ENCODE measurements at places on chromosomes 7 and 10.

- DNase-seq: no peak
Observed at GRCh38 chr10:3908183-3908582, 123.2 kb upstream of the KLF6 start.

GRCh38 chr10:77011874-77012811, 625.5 kb downstream of the KCNMA1 start:
- DNase-seq: no peak

GRCh38 chr7:129108581-129108980, 35.9 kb upstream of the TSPAN33 start:
- DNase-seq: no peak

GRCh38 chr7:37093257-37093656, 355.4 kb downstream of the ELMO1 start:
- DNase-seq: no peak

- no peak for DNase-seq
Observed at GRCh38 chr7:71925663-71926062, 486.5 kb downstream of the CALN1 start.

DNA sequence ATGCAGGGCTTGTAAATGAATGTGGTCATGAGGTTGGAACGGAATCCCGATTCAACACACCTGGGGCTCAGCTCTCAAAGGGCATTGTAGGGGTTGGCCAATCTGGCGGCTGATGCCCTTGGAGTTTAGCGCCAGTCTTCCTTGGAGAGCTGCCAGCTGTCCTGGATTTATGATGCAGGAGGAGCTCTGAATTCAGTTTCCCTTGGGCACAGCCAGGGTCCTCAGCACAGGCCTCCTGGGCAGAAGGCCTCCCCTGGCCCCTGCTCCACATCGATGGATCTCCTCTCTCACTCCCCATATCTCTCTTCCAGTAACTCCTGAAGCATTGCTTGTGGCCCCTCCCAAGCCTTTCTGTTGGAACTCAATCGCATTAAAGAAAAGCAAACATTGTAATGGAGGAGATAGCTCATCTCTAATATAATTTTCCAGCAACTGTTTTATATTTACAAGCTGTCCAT, 985 bp upstream of the CYTH3 start:
- DNase-seq: no peak

DNA sequence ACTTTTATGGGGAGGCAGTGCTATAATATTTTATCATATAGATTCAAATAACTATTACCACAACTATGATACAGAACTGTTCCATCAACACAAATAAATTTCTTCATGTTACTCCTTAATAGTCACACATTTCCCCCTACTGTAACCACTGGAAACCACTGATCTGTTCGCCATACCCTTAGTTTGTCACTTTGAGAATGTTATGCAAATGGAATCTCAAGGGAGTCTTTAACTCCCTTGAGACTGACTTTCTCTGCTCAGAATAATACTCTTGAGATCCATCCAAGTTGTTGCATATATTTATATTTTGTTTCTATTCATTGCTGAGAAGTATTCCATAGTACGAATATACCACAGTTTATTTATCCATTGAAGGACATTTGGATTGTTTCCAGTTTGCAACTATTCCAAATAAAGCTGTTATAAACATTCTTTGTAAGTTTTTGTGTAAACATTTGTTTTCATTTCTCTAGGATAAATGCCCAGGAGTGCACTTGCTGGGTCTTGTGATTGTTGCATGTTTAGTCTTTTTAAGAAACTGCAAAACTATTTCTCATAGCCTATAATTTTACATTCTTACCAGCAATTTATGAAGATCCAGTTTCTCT, 19.7 kb upstream of the PON2 start:
- no peak for DNase-seq

DNA sequence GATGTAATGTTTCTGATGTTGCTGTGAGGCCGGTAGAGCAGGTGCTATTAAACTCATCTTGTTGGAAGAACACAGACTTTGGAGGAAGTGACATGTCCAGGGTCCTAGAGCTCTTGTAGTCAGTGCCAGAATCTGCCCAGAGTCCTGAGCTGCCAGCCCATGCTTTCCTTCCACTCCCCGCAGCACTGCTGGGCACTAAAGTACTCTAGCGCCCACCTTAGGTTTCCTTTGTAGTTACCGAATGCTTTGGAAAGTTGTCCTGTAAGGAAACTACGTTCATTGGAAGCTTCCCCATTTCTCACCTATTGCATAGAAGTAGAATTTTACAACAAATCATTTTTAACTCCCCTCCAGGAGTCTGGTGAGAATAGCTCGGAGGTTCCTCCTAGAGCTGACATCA, 11.0 kb downstream of the ZNF862 start:
- DNase-seq: no peak

- no peak for DNase-seq
Observed at GRCh38 chr10:96325719-96326373, 21.6 kb downstream of the DNTT start.

DNA sequence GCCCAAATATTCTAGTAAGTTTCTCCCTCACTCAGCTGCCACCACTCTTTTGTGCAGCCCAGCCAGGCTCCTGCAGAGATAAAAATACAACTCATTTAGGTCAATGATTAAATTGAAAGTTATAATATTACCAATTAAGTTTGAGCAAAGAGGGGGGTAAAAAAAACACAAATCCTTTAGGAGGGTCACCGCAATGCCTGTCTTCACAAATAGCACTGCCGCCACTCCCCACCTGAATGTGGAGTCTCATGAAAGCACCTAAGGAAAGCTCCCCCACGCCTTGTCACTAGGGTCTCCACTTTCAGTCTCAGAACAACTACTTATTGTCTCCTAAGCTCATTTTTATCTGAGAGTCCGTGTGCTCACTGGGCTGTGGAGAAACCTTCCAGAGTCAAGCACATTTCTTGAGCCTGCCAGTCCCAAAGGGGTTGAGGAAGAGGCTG, 148.7 kb downstream of the FGFR2 start:
- DNase-seq: no peak

GRCh38 chr7:95693551-95694333, 78.6 kb upstream of the DYNC1I1 start:
- DNase-seq: no peak

GRCh38 chr10:132689721-132690360, 96.1 kb downstream of the NKX6-2 start:
- DNase-seq: no peak

DNA sequence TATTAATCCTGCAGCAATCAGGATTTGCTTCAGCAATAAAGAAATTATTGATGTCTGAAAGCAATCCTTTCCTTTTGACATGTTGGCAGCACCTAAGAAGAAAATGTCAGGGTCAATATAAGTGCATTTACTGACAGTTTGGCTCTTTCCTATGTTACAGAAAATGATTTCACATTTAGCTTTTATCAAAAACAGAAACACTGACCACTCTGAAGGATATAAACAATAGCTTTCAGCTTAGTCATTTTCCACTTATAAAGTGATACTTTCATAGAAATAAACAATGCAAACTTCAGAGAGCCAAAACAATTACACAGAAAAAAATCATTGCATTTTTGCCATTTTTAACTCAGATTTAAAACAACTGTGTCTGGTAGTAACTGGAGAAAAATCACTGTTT, 325.6 kb upstream of the KAT6B start:
- DNase-seq: no peak

DNA sequence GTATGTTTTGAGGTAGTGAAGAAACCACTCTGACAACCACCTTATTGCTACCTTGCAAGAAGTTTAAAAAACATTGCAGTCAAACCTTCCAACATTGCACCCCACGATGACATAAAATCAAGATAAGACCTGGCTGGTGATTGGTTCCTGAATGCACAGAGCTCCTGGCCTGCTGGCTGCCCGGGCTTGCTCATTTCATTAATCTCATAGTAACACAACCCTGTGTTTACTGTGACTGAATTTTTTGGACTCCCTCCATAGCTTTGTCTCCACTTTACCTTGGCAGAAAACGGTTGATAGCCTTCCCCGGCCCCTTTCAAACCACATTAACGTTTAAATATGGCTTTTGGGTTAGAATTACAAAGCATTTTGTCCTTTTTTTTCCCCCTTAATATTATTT, 27.5 kb downstream of the VWA2 start:
- no peak for DNase-seq

GRCh38 chr7:34160261-34160752, 255.0 kb downstream of the BMPER start:
- no peak for DNase-seq

DNA sequence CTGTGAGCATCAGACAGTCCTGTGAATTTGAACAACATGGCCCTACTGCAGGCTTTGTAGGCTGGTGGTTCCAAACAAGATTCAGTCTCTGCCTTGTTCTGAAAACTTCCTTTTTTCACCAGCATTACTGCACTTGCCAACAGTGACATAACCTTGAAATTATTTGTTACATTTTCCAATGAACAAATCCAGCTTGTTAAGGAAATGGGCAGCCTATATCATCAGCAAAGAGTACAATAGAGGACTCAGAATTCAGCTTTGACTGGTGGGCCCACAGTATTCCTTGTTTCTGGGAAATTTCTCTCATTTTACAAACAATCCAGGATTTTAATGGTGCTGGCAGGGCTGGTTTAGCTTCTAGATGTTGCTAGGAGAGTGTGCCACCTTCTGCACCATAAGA, 703.7 kb upstream of the FZD8 start:
- no peak for DNase-seq

GRCh38 chr10:56139405-56139804, 221.7 kb downstream of the ZWINT start:
- DNase-seq: no peak

GRCh38 chr7:42065942-42066341, 171.1 kb downstream of the GLI3 start:
- DNase-seq: no peak

GRCh38 chr10:24929056-24929544, 23.3 kb downstream of the PRTFDC1 start:
- DNase-seq: peak; percentile 49

DNA sequence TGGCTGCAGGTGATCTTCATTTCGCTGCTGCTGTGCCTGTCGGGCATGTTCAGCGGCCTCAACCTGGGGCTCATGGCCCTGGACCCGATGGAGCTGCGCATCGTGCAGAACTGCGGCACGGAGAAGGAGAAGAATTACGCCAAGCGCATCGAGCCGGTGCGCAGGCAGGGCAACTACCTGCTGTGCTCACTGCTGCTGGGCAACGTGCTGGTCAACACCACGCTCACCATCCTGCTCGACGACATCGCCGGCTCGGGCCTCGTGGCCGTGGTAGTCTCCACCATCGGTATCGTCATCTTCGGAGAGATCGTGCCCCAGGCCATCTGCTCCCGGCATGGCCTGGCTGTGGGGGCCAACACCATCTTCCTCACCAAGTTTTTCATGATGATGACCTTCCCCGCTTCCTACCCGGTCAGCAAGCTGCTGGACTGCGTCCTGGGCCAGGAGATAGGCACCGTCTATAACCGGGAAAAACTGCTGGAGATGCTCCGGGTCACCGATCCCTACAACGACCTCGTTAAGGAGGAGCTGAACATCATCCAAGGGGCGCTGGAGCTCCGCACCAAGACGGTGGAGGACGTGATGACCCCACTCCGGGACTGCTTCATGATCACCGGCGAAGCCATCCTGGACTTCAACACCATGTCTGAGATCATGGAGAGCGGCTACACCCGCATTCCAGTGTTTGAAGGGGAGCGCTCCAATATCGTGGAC, 1.3 kb downstream of the CNNM2 start:
- DNase-seq: no peak

- peak; percentile 42 for DNase-seq
Observed at GRCh38 chr10:13099666-13100348, at the start of gene OPTN. TSS of gene OPTN (plus strand) at chr10:13100163. CDS start at chr10:13109123, 8,960 bp downstream.

DNA sequence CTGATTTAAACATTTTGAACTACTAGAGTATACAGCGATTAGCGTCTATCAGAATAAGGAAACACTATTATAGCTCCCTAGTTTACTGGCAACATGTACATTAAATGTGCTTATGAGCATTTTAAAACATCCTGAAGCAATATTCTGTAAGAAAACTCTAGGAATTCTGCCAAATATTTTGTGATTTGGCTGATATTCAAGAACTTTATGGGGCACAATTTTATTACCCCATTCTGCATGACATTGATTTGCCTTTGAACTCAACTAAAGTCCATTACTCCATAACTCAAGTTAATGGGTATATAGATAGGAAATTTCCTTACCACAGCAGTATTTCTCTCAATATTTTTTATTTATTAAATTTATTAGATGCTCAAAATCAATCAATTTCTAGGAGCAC, 369.9 kb upstream of the KCND2 start:
- no peak for DNase-seq

DNA sequence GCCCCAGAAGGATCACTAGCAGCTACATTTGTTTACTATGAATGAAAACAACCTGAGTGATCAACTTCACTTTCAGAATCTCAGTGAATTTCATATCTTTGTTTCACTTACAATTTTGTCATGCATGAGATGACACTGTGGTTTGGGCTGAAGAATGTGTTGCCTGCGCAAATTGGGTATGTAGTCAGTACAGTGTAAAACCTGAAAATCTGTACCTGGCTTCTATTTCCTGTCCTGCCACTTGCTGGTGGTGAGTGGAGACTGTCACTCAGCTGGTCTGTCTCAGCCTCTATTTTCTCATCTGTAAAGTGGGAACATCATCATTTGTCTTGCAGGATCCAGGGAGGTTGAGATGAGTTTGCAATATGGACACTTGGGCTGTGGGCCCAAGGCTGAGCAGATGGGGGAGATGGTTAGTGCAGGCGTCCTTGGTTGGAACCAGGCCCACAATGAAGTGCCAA, 118.0 kb downstream of the WDFY4 start:
- DNase-seq: no peak

GRCh38 chr10:13168781-13169180, 7.4 kb downstream of the MCM10 start:
- DNase-seq: no peak

DNA sequence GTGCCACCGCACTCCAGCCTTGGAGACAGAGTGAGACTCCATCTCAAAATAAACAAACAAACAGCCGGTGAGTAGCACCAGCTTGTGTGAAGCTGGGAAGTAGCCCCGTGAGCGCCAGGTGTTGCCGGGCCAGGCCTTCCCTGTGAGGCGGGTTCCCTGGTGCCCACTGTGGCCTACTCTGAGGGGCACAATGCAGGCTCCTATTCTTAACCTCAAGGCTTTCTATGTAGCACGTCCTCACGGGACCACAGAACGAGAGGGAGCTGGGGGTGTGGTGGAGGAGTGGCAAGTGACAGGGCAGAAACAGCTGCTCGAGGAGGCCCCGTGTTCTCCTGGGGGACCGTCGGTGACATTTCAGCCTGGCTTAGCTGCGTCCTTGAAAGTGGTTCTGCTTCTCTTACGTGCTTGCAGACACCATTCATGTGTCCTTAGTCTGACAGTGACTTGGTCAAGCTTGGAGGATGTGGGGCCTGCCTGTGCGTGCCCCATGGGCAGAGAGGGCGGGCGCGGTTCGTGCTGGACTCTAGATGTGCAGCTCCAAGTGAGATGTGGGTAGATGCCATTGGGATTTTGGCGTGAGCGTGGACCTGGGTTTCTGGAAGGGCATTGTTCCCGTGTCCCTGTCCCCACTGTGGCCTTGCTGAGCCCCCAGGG, 116.6 kb downstream of the NKX6-2 start:
- no peak for DNase-seq

GRCh38 chr7:120615703-120616102, 242.2 kb downstream of the TSPAN12 start:
- DNase-seq: no peak

- DNase-seq: no peak
Observed at GRCh38 chr10:51564896-51565510, 134.4 kb downstream of the CSTF2T start.

All from Jurkat, Clone E6-1 (cell line).